ENCODE measurements at places on chromosomes 4 and X. TPM values are rescaled to one million over a fixed set of nuclear protein-coding genes. Genes with fewer than 3 reads are reported as not detected.

GRCh38 chr4:32551943-32552342 is 1831.8 kb downstream of the PCDH7 start:
- no peak for DNase-seq

The GAGE13 gene
- not detected for total RNA-seq

- no peak for DNase-seq
Observed at GRCh38 chr4:119736559-119736958, 108.0 kb upstream of the PDE5A start.

- DNase-seq: no peak
Observed at GRCh38 chrX:66872771-66873170, 233.9 kb upstream of the EDA2R start.

DNA sequence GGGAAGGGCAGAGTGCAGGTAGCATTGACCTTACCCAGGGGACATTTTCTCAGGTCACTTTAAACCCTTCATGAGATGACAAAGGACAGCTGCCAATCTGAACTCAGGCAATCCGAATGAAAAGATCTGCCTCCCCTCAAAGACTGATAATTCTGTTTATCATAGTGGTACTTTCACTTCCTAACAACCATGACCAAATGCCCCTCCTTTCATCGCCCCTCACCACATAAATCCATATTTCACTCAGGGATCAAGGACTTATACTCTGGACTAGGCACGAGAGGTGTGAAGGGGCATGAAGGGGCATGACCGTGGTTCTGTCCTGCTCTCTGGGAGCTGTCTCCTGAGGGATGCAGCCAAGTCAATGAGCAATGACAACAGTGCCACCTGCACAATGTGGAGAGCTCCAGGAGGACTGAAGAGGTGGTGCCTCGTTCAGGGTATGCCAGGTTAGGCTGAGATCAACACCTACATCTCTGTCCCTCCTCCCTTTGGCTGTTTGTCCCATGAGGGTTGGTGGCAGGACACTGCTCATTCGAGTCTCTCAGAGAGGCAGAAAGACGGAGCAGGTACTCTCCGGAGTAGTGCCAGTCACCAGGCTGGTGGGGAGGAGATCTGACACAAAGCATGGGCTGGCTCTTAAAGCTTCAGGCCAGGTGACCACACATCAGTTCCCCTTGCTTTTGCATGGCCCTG is 12.5 kb downstream of the HS3ST1 start:
- DNase-seq: no peak

DNA sequence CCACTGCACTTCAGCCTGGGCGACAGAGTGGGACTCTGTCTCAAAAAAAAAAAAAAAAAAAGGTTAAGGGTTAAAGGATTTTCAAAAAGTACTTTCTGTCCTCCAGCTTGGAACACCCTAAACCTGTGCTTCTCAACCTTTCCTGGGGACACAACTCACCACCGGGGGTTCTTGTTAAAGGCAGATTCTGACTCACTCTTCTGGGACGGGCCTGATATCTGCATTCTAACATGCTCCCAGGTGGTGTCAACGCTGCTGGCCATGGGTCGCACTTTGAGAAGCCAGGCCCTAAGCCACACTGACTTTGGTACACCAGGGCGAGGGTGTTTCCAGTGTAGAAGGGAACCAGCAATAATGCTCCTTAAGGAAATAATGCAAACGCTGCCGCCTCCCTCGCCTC is 46.1 kb downstream of the AFAP1 start:
- DNase-seq: no peak

DNA sequence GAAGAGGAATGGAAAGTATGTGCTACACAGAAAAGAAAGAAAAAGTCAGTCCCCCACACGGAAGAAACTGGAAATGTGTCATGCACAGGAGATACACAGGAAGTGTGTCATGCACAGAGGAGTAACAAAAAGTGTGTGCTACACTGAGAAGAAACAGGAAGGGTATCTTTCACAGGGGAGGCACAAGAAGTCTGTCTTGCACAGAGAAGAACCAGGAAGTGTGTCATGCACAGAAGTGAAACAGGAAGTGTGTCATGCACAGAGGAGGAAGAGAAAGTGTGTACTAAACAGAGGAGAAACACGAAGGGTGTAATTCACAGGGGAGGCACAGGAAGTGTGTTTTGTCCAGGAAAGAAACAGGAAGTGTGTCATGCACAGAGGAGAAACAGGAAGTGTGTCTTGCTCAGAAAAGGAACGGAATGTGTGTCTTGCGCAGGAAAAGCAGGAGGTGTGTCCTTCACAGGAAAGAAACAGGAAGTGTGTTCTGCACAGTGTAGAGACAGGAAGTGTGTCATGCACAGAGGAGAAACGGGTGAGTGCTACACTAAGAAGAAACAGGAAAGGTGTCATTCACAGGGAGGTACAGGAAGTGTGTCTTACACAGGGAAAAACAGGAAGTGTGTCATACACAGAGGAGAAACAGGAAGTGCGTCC is 527.2 kb upstream of the PRKX start:
- DNase-seq: no peak

The DSPP gene
- total RNA-seq: not detected

DNA sequence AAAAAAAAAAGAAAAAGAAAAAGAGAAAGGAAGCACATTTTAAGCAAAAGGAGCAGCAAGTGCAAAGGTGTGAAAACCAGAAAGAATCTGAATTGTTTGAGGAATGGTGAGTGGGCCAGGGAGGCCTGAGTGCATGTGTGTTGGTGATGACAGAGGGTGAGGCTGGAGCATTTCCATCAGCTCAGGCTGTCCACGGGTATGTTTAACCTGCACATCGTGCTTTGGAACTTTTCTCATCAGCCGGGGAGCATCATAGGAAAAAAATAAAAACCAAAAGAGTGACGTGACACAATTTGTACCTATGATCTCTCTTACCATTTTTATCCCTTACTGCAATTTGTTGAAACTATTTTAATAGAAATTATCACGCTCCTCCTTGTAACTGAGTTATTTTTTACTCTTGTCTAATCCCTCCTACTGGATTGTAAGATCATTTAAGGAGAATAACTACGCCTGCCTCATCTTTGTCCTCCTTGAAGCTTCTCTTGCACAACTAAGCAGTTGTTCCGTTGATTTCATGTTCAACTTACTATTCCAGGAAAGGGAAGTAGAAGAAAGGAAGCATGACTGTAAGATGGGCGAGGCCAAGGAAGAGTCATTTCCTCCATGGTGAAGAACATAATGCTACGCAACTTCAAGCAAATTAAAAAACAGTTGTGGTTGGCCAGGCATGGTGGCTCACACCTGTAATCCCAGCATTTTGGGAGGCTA is 7.0 kb downstream of the PALLD start:
- DNase-seq: no peak

DNA sequence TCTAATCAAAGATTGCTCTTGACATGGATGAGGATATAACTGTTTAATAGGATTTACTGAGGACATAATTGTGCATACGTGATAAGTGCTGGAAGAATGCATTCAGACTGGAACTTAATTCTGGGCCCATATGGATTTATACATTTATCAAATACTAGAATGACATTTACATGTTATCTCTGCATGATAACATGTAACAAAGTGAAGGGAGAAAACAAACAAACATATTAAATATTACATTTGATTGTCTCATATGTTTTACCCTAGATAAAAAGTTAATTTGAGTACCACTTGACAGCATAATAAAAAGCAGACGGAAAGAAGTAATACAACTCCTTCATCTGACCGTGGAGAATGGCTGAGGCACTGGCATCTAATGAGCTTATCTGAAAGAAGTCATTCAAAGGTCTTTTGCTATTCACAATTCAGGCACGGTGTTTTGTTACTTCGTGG is 297.8 kb downstream of the PPP3CA start:
- no peak for DNase-seq

DNA sequence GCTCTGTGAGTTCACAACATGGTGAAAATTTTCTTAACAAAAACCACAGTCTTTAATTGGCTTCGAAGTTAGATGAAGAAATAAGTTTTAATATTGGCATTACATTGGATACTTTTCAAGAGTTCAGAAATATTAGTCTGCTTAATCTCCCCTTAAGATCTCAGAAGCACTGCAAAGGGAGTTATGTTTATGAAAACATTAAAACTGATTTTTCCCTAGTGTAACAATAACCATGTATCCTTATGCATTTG is 1.5 kb downstream of the SETD7 start:
- DNase-seq: no peak

DNA sequence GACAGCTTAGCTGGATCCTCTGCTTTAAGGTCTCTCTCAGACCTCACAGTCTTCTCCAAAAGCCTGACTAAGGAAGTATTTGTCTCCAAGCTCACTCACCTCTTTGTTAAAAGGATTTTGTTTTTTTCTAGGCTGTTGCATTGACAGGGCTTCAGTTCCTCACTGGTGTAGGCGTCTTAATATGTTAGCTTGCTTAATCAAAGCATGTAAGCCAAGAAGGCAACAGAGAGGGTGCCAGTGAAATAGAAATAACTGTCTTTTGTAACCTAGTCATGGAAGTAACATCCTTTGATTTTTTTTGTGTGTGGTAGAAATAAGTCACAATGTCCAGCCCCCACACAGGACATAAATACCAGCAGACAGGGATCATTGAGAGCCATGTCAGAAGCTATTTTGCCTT is 58.8 kb downstream of the FIP1L1 start:
- DNase-seq: no peak

The GPRASP1 gene
- total RNA-seq: 2.6 TPM

DNA sequence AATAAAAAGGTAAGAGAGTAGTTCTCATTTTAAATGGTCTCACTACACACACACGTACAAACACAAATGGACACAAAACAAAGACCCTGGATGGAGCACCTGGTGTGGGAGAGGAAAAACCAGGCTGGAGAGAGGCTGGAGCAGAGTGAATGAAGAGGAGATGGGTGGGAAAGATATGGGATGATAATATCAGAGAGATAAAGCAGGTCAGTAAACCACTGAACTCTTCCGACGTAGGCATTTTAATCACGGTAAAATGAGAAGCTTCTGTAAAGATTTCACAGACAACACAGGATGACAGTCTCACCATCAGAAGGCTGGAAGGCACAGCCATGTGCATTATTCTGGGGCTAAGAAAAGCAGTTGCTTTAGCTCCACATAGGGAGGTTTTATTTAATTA is 532.8 kb downstream of the KCNIP4 start:
- no peak for DNase-seq

The SH2D1A gene
- total RNA-seq: not detected

GRCh38 chrX:107374132-107374531 is 75.3 kb upstream of the FRMPD3 start:
- no peak for DNase-seq

- DNase-seq: peak; percentile 74
Observed at GRCh38 chr4:158729716-158730559, 6.7 kb upstream of the PPID start.

The FGF2 gene
- 176 TPM for total RNA-seq

Data from fibroblast of villous mesenchyme (primary cell).